ENCODE measurements at places on chromosomes 5 and 9. TPM values are rescaled to one million over a fixed set of nuclear protein-coding genes. Genes with fewer than 3 reads are reported as not detected.

TOR4A gene
- total RNA-seq = 4.8 TPM

WDR38 gene
- total RNA-seq = not detected

PTGES gene
- not detected for total RNA-seq

SAPCD2 gene
- 16.5 TPM for total RNA-seq

SLC34A3 gene
- total RNA-seq = not detected

IL13 gene
- 17.8 TPM for total RNA-seq

TAF11L5 gene
- not detected for total RNA-seq

HARS1 gene
- total RNA-seq = 101 TPM
